NCI-H2107 (cell line): ENCODE measurements at places on chromosomes 7 and 10.

DNA sequence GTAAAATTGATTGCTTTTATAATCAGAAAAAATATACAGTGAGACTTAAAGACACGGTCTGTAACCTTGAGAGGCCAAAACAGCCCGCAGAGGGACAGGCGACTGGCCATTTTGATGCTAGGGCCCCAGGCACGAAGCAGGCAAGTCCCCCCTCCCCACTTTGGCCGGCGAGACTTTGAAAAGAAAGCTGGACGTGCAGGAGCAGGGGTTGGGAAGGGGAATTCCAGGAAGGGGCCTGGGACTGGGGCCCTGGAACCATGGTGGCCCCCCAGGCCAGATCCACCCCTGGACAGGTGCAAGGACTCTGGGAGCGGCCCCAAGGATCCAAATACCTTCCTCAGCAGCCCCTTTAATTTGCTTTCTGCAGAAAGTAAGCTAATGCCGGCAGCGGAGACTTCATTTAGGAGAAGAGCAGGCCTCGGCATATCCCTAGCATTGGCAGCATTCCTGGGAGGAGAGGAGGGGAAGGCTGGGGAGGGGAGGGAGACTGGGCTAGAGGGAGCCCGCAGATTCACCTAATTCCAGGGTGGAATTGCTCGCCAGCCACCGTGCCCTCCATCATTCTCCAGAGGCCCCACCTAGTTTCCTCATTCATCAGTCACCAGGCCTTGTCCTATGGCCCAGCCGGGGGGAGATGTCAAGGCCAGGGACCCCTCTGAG is 24.9 kb upstream of the TNRC18 start:
- DNase-seq, result no peak

- DNase-seq, result no peak
These were observed 17.5 kb downstream of the TWIST1 start for GRCh38 chr7:19099924-19100323.

- DNase-seq, result no peak
These were observed 33.1 kb downstream of the SMC3 start for GRCh38 chr10:110600487-110601101.

DNA sequence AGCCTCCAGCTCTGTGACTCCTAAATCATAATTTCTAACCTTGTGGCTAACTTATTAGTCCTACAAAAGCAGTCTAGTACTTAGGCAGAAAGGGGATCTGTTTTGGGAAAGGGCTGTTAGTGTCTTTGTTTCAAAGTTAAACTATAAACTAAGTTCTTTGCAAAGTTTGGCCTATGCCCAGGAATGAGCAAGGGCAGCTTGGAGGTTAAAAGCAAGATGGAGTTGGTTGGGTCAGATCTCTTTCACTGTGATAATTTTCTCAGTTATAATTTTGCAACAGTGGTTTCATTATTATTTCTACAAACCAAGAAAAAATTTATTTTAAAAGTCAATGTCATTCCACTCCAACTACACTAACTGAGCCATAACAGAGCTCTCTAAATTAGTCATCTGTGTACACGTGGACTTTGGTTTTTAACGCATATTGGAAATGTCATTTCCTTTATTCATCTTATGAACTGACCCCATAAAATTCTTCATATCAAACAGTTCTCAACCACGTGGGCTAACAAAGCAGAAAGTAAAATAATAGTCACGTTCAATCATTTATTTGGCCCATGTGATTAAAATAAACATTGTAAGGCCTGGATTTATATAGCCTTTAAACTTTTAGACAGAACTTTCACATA is 143.2 kb upstream of the C7orf33 start:
- no peak for DNase-seq

DNA sequence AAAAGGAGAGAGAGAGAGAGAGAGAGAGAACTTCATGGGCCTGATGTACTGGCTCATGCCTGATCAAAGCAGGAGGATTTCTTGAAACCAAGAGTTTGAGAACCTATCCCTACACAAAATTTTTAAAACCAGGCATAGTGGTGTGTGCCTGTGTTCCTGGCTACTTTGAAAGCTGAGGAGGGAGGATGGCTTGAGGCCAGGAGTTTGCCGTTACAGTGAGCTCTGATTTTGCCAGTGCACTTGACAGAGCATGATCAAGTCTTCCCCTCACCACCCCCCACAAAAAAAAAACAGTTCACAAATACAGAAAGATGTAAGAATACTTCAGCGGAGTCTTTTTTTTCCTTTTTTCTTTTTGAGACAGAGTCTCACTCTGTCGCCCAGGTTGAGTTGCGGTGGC is 52.1 kb upstream of the CCAR1 start:
- no peak for DNase-seq

- DNase-seq, result no peak
These were observed 237.8 kb downstream of the SEMA3D start for GRCh38 chr7:84949067-84949466.
